Activated CD4-positive, alpha-beta T cell treated with anti-CD3 and anti-CD28 coated beads, Interleukin-2, amount 50 U/mL, for 4 hours (primary cell): ENCODE measurements at places on chromosomes 16 and 17.

DNA sequence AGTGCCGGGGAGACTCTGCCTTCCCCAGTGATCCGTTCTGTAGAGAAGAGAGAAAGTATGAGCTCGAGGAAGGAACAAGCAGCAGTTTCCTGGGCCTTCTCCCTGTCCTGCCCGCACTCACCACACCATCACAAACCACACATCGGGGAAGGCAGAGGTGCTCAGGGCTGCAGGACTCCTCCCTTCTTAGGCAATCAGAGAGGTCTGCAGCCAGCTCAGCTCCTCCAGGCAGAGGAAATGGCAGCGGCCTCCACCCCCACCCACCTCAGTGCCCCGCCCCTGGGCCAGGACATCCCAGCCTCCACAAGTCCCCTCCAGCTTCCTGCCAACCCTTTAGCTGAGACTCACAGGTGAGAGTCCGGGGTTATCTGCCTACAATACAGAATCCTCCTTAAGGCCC, 2.0 kb downstream of the ZNF319 start:
- DNase-seq, result peak; percentile 42

- DNase-seq, result peak; percentile 97
Observed at GRCh38 chr17:74203439-74204240, at the start of gene RPL38. Gene RPL38 (plus strand): TSS chr17:74203678. CDS start chr17:74203956, 278 bp downstream.

- DNase-seq, result no peak
Observed at GRCh38 chr17:57011491-57012015, 33.6 kb downstream of the SCPEP1 start.

DNA sequence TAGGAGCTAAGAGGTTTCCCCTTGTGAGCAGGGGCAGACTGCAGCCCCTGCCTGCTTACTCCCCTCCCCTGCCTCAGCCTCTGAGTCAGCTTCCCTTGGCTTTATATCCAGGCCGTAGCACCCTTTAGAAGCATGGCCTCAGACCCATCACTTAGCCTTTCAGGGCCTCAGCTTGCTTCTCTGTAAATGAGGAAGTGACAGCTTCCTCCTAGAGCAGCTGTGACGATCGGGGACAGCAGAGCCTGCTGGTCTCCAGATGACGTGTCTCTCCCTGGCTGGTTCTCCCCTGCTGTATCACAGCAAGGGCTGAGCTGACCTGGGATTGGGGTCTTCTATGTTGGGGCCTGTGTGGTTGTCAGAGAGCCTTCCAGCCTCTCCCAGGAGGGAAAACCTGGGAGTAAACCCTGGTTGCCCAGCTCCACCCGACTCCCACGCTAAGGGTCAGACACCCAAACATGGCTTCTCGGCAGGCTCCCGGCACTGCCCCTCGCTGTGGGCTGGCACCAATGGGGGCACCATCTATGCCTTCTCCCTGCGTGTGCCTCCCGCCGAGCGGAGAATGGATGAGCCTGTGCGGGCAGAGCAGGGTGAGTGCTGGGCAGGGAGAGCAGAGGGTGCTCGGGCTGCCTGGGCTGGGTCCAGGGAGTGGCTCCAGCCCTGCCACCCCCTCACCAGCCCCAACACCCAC, 16.3 kb upstream of the MYO15B start:
- no peak for DNase-seq

GRCh38 chr17:50559674-50560184, 786 bp upstream of the CACNA1G start:
- DNase-seq, result no peak

- no peak for DNase-seq
Observed at GRCh38 chr17:51238255-51238887, 21.5 kb downstream of the MBTD1 start.

GRCh38 chr17:35257208-35257659, 14.4 kb downstream of the SLFN5 start:
- DNase-seq, result no peak

- DNase-seq, result no peak
Observed at GRCh38 chr17:35713069-35713728, 18.2 kb upstream of the RASL10B start.

- DNase-seq, result no peak
Observed at GRCh38 chr17:58452738-58453137, 35.4 kb upstream of the RNF43 start.

DNA sequence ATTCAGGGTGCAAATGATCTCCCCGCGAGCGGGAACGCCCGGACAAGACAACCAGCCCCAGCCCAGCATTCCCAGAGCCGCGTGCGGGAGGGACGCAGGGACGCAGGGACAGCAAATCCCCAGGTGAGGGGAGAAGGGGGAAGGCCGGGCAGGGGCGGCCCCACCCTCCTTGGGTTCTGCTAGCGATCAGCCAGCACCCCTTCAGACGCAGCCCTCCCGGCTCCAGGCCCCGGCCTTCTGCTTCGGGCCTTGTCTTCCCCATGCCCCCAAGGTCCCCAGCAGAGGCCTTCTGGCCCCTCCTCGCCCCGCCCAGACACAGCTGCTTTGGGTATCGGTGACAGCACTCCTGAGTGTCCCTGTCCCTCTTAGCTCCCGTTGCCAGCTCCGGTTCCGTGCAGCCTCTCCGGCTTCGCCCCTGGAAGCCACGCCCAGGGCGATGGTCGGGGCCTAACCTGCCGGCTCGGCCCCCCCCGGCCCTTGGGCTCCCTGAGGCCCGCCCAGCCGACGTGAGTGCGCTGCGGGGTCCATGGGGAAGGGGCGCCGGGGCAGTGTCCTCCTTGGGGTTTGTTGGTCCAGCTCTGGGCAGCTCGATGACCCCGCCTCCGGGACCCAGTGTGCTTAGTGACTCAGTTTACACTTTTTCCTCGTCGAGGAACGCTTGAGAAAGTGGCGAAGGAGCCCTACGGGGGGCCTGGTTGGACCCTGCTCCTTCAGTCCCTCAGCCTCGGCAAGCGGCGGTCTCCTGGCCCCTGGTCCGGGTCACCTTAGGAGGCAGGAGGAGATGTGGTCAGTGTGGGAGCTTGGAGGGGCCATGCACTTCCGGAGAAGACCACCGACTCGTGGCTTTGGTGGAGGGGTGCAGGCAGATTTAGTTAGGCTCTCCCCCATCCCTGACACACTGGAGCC, 50.5 kb upstream of the AMZ2 start:
- DNase-seq, result no peak

DNA sequence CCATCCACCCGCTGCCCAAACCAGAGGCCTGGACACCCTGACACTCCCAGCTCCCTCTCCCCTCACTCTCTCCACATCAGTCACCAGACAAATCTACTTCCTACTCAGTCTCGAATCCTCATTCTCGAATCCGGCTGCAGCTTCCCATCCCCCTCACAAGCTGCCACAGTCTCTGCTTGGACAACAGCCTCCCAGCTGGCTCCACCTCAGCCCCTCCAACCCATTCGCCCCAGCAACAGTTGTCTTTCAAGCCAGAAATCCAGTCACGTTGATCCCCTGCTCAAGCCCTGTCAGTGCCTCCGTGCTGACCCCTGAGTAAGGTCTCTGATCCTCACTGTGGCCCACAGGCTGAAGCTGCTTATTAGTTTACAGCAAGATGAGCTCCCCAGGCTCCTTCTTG, 44.2 kb upstream of the MTSS2 start:
- no peak for DNase-seq

GRCh38 chr17:13550291-13550690, 51.4 kb downstream of the HS3ST3A1 start:
- no peak for DNase-seq

GRCh38 chr16:25063102-25063501, 47.9 kb upstream of the ARHGAP17 start:
- no peak for DNase-seq

DNA sequence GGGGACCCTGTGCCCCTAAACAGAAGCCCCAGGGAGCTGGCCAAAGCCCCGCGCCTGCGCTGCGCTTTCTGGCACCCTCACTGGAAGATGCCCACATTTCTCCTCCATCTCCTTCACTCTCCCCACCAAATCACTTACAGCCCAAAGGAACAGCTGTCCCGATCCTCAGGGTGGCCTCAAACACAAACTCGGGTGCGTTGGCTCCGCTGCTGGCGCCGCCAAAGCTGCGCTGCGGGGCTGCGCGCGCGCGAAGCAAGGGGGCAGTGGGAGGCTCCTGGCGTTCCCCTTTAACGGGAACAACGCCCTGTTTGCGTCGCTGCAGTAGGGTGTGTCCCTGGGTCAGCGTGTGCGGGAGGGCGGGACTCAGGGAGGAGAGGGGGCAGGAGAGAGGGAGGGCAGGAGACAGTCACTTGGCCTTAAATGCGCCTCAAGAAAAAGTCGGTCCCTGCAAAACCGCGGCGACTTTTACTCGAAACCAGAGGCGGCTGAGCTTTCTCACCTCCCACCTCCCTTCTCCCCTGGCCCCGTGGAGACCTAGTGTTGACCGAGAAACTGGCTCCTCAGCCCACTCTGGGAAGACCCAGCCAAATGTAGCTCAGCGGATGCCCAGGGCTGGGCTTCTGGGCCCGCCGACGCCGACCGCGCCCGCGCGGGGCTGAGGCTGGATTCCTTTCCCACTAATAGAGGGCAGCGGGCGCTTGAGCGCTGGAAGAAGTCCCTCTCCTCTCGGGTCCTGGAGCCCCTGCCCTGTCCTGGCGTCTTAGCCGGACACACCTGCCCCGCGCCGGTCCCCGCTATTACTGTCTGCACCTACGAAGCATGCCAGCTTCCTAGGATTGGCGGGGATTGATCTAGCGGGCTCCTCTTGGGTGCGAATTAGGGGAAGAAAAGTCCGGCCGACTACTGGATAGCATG, 2.6 kb downstream of the PMP22 start:
- no peak for DNase-seq

DNA sequence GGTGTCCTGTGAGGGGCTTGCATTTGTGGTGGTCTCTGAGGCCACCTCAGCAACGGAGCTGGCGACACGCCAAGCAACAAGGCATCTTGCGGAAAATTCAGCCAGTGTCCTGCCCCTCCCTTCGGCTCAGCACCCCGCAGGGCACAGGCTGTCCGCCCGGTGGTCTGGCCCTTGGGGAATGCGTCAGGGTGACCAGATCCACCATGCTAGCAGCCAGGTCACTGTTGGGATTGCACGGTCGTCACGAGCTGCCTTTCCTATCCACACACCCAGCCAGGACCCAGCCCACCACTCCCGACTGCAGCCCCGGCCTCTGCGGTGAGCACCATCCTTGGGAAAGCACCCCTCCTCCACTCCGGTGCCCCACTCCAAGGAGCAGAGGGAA, 221.2 kb downstream of the NTN1 start:
- DNase-seq, result no peak

- DNase-seq, result no peak
Observed at GRCh38 chr17:64788286-64789060, 126.4 kb upstream of the SMURF2 start.

- no peak for DNase-seq
Observed at GRCh38 chr17:38879878-38880665, 10.2 kb downstream of the LASP1 start.

DNA sequence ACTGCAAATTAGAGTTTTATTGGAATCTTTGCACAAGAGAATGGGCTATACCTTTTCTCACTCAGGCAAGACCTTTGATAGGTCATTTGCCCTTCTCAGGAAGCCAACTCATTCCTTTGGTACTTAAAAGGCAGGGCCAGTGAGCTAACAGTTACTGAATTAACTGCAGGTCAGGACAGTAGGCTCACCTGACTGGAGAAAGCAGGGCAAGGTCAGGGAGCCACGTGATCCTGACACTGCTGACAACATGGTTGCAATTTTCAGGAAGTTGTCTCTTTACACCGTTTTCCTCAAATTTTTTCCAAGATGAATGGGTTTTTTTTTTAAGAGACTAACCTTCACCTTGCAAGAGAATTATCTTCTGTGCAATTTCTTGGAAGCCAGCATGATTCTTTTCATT, 21.1 kb downstream of the CPSF4L start:
- no peak for DNase-seq

DNA sequence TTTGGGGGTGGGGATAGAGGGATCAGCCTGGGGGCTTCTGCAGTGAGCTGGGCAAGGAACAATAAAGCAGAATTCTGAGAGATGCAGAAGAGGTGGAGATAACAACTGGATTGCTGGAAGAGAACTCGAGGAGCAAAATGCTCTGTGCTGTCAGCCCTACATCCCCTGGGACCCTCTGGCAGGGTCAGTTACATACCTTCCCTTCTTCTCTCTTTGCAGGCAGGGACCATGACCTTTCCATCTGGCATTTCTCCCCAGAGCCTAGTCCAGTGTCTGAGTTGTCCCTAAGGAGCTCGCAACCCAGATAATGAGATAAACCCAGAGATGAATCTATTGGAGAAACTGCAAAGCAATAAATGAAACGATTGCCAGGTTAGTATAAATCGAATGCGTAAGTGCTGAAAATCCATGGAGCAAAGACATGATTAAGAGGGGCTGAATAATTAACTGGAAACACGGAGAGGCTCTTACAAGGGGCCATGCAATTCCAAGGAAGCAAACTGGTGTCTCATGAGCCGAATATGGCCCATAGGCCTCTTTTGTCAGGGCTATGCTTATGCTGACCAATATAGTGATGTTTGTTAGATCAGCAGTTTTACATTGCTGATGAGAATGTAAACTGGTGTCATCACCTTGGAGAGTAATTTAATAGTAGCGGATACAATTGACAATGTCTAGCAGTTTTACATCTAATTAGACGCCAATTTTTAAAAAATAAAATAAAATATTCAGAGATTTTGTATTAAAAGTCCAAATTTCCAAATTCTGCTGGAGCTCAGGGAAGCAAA, 129.4 kb upstream of the IRX5 start:
- DNase-seq, result no peak

- no peak for DNase-seq
Observed at GRCh38 chr16:49600976-49601375, 227.4 kb downstream of the C16orf78 start.

GRCh38 chr17:31687505-31688126, 171.4 kb downstream of the COPRS start:
- no peak for DNase-seq

DNA sequence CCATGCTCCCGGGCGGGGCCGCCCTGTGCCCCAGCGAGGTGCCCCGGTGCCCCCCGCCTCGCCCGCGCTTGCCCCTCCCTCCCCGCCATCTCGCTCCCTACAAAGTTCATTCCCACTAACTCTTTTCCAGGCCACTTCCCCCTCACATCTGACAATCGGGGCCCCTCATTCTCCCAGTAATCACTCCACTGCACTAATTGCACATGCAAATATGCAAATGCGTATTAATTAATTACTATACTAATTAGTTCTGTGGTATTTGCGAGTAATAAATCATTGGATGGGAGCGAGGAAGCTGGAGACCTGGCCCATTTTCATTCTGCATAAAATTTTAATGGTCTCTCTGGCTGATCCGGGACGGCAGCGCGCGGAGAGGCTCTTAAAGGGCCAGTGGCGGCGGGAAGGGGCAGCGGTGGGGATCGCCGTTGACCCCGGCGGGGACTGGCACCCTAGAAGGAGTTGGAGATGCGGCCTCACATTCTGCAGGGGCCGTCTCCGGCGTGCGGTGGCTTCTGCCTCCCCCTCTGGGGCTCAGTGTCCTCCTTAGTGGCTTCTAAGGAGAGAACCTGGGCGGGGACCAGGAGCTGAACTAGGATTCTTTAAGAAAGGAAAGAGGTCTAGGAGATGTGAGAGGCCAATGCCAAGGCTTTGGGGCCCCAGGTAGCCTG, 8.4 kb upstream of the PPP1R1B start:
- no peak for DNase-seq

GRCh38 chr16:29663807-29664090, 702 bp downstream of the SPN start:
- no peak for DNase-seq

DNA sequence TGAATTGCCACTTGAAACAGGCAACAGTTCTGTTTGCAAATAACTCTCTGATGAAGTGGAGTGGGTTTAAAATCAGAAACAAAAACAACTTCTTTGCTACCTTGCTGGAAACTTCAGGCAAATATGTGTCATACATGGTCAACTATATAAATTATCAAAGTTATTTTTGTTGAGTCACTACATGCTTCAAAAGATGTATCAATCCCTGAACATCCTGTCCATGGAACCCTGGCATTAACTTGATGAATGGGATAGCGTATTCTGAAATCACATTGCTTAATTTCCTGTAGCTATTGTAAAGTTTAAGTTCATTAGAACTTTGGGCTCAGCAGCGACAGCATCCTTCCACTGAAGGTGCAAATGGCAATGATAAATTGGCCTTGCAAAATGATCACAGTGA, 213.6 kb upstream of the MAF start:
- DNase-seq, result no peak
